A549 treated with GW870086 at 1 μM for 4 hours (cell line): ENCODE measurements at places on chromosomes 2 and 18. TPM values are rescaled to one million over a fixed set of nuclear protein-coding genes. Genes with fewer than 3 reads are reported as not detected.

Gene PROKR1
- total RNA-seq = 0.03 TPM in 1 of 5 replicates, not detected in the others

Gene WDPCP
- 3.0 to 4.1 TPM (median 3.6 TPM) in 5 replicates for total RNA-seq

Gene FMNL2
- total RNA-seq = 26.3 to 38.5 TPM (median 32.2 TPM) in 5 replicates

Gene FZD7
- 5.5 to 7.3 TPM (median 6.6 TPM) in 5 replicates for total RNA-seq

Gene ZNF24
- 9.2 to 14.1 TPM (median 12.3 TPM) in 5 replicates for total RNA-seq

Gene AQP12A
- not detected in 5 replicates for total RNA-seq

Gene KIAA2012
- total RNA-seq = not detected in 5 replicates

Gene CLK1
- 29.2 to 40.7 TPM (median 34.4 TPM) in 5 replicates for total RNA-seq

Gene PPP4R3B
- 25.3 to 34.4 TPM (median 31.0 TPM) in 5 replicates for total RNA-seq

Gene LHCGR
- total RNA-seq = not detected in 5 replicates

Gene SERPINB11
- 0.13 to 0.17 TPM (median 0.15 TPM) in 3 of 5 replicates, not detected in the others for total RNA-seq

Gene ARL6IP6
- 18.6 to 25.2 TPM (median 21.8 TPM) in 5 replicates for total RNA-seq

Gene PRKAG3
- not detected in 5 replicates for total RNA-seq

Gene ALKAL2
- not detected in 5 replicates for total RNA-seq

Gene HRH4
- not detected in 5 replicates for total RNA-seq

Gene NCKAP5
- total RNA-seq = 0.67 to 1.2 TPM (median 0.81 TPM) in 5 replicates

Gene FRZB
- 0.07 TPM in 3 of 5 replicates, not detected in the others for total RNA-seq

Gene KLHL29
- 5.2 to 7.2 TPM (median 6.3 TPM) in 5 replicates for total RNA-seq

Gene MRPL19
- total RNA-seq = 69.4 to 82.1 TPM (median 70.8 TPM) in 5 replicates

Gene NDUFS1
- total RNA-seq = 56.8 to 69.4 TPM (median 65.0 TPM) in 5 replicates

Gene CCDC74B
- 5.8 to 7.4 TPM (median 6.1 TPM) in 5 replicates for total RNA-seq
